Memory B cell (primary cell): ENCODE measurements at places on chromosomes 4 and X.

- peaks cover 3% of the 10 kb centered on the region for H3K4me1 ChIP-seq
- H3K27me3 ChIP-seq = no peaks in the 10 kb centered on the region
- no peaks in the 10 kb centered on the region for H3K36me3 ChIP-seq
- no peak for DNase-seq
- H3K4me3 ChIP-seq = no peak overlapping the region
- H3K27ac ChIP-seq = no peak overlapping the region
Measured at GRCh38 chrX:139826065-139827044, 106.5 kb downstream of the ATP11C start.

- H3K4me1 ChIP-seq = no peaks in the 10 kb centered on the region
- H3K27me3 ChIP-seq = no peaks in the 10 kb centered on the region
- no peak overlapping the region for H3K4me3 ChIP-seq
- H3K36me3 ChIP-seq = peaks cover 18% of the 10 kb centered on the region
Measured at GRCh38 chrX:70253377-70254062, 6.5 kb downstream of the P2RY4 start.

- no peaks in the 10 kb centered on the region for H3K36me3 ChIP-seq
- H3K27me3 ChIP-seq = no peaks in the 10 kb centered on the region
Measured at GRCh38 chr4:172683021-172683420, 485.6 kb upstream of the GALNT7 start.

DNA sequence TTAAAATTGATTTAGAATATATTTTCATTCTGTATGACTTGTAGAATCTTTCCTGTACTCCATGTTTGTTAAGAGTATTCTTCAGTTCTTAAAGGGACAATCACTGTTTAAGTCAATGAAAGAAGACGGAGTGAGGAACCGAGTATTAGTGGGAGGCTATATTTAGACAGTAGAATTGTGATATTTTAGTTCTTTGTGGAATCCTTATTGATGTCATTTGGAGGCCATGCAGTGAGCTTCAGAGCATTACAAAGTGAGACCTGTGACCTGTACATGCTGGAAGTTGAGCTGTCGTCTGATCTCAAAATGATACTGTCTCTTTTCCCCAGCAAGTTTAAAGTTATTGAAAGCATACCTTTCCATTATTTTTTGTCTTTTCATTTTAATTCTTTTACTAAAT is 394.7 kb downstream of the GALNTL6 start:
- DNase-seq = no peak
- H3K4me1 ChIP-seq = peaks cover 7% of the 10 kb centered on the region
- H3K27me3 ChIP-seq = no peaks in the 10 kb centered on the region
- no peak overlapping the region for H3K4me3 ChIP-seq
- no peaks in the 10 kb centered on the region for H3K36me3 ChIP-seq
- no peak overlapping the region for H3K27ac ChIP-seq

DNA sequence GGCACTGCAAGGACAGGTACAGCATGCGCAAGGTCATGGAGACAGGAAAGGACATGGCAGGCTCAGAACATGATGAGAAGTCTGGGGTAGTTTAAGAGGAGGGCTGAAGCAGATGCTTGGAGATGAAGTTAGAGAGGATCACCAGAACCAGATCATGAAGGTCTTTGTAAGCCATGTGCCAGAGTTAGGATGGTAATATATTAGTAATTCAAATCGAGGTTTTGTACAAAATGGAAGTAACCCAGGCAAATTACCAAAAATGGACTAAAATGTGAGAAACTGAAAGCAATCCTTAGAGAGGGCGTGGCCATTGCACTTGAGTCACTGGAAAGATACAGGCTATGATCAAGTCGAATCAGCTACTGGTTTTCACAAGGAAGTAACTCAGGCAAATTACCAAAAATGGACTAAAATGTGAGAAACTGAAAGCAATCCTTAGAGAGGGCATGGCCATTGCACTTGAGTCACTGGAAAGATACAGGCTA is 13.5 kb downstream of the RXFP1 start:
- peaks cover 7% of the 10 kb centered on the region for H3K4me1 ChIP-seq
- no peak overlapping the region for H3K4me3 ChIP-seq

DNA sequence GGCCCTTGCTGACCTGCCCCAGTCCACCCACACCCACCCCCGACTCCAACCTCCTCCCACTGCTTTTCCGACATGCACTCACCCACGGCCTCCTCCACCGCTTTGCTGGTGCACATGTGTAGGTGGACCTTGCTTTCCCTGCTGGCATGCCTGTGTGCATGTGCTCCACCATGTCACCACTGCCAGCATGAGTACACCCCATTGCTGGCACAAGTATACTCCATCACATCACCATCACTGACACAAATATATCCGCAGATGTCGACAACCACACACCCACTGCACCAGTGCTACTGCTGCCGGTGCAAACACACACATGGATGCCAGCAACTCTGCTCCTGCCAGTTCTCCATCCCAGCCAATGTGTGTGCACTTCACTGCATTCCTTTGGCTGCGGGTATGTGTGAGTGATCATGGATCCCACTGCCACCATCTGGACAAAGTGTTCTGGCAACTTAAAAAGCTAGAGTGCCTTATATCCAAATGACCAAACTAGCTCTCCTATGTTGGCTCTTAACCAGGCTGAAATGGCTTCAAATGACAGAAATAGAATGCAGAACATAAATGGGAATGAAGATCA is 1072.3 kb downstream of the RAPGEF2 start:
- no peaks in the 10 kb centered on the region for H3K27me3 ChIP-seq
- DNase-seq = no peak
- H3K36me3 ChIP-seq = no peaks in the 10 kb centered on the region
- H3K27ac ChIP-seq = no peak overlapping the region
- H3K4me1 ChIP-seq = no peaks in the 10 kb centered on the region

- no peak overlapping the region for H3K4me3 ChIP-seq
- H3K27me3 ChIP-seq = no peaks in the 10 kb centered on the region
- no peaks in the 10 kb centered on the region for H3K4me1 ChIP-seq
Measured at GRCh38 chrX:134423606-134424005, 36.4 kb upstream of the HPRT1 start.

- no peak for DNase-seq
- no peak overlapping the region for H3K4me3 ChIP-seq
- no peaks in the 10 kb centered on the region for H3K27me3 ChIP-seq
- no peaks in the 10 kb centered on the region for H3K4me1 ChIP-seq
- no peak overlapping the region for H3K27ac ChIP-seq
Measured at GRCh38 chr4:81432825-81433224, 38.9 kb downstream of the RASGEF1B start.

- H3K27ac ChIP-seq = no peak overlapping the region
- H3K36me3 ChIP-seq = peaks cover 14% of the 10 kb centered on the region
- H3K4me3 ChIP-seq = no peak overlapping the region
- no peak for DNase-seq
- peaks cover 14% of the 10 kb centered on the region for H3K4me1 ChIP-seq
Measured at GRCh38 chrX:31166832-31167231, 95.0 kb upstream of the FTHL17 start.

- no peaks in the 10 kb centered on the region for H3K27me3 ChIP-seq
- peaks cover 55% of the 10 kb centered on the region for H3K4me1 ChIP-seq
- H3K36me3 ChIP-seq = peaks cover 25% of the 10 kb centered on the region
- H3K4me3 ChIP-seq = peak overlapping the region; percentile 75
- peak overlapping the region; percentile 63 for H3K27ac ChIP-seq
- DNase-seq = peak; percentile 35
Measured at GRCh38 chr4:184384056-184384809, 90.1 kb downstream of the IRF2 start.

GRCh38 chrX:19198473-19198872 is 76.2 kb upstream of the ADGRG2 start:
- H3K27me3 ChIP-seq = no peaks in the 10 kb centered on the region
- peaks cover 4% of the 10 kb centered on the region for H3K4me1 ChIP-seq
- no peaks in the 10 kb centered on the region for H3K36me3 ChIP-seq
- H3K4me3 ChIP-seq = no peak overlapping the region

- no peaks in the 10 kb centered on the region for H3K27me3 ChIP-seq
- DNase-seq = no peak
- peaks cover 16% of the 10 kb centered on the region for H3K4me1 ChIP-seq
- peak overlapping the region; percentile 68 for H3K27ac ChIP-seq
Measured at GRCh38 chr4:3201718-3202702, 46.9 kb upstream of the MSANTD1 start.

- H3K4me1 ChIP-seq = peaks cover 24% of the 10 kb centered on the region
- H3K4me3 ChIP-seq = peak overlapping the region; percentile 83
- peak; percentile 90 for DNase-seq
- no peaks in the 10 kb centered on the region for H3K27me3 ChIP-seq
- H3K36me3 ChIP-seq = peaks cover 6% of the 10 kb centered on the region
Measured at GRCh38 chr4:2745981-2746806, 9.9 kb downstream of the TNIP2 start.

- H3K27me3 ChIP-seq = no peaks in the 10 kb centered on the region
- H3K27ac ChIP-seq = no peak overlapping the region
- no peaks in the 10 kb centered on the region for H3K4me1 ChIP-seq
- H3K4me3 ChIP-seq = no peak overlapping the region
- no peaks in the 10 kb centered on the region for H3K36me3 ChIP-seq
- DNase-seq = no peak
Measured at GRCh38 chrX:129093706-129094105, 429.6 kb downstream of the SMARCA1 start.

DNA sequence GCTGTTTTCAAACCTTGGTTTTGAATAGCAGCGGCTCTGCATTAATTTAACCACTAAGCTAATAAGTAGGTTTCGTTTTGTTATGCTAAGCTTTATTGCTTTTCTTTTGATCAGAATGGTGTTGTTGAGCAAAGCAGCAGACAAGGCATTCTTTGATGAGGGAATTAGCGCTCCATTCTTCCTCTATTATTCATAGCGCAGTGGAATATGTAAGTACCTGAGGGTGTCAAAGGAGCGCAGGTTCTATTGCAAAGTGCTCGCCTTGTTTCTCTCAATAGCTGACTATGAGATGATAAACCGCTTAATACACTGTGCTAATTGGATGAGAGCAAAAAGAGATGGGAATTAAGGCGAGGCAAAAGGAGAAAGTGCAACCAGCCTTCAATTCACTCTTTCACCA is 16.3 kb downstream of the ARX start:
- no peak overlapping the region for H3K27ac ChIP-seq
- peaks cover 5% of the 10 kb centered on the region for H3K36me3 ChIP-seq
- H3K4me1 ChIP-seq = peaks cover 7% of the 10 kb centered on the region
- DNase-seq = no peak

DNA sequence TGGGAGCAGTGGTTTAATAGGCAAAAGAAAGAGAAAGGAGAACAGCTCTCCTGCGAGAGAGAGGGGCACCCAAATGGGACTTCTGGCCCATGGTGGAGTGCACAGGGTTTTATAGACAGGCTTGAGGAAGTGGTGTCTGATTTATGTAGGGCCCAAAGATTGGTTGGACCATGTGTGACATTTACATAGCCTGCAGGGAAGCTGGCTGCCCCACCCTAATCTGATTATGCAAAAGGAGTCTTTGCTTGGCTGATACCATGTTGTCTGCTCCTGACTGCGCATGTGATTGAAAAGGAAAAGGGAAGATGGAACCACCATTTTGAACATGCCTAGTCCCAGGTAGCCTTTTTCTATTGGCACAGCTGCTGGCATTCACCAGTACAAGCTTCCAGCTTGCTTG is 100.0 kb upstream of the DIPK2B start:
- H3K27me3 ChIP-seq = peaks cover 2% of the 10 kb centered on the region
- no peak overlapping the region for H3K27ac ChIP-seq
- H3K4me1 ChIP-seq = no peaks in the 10 kb centered on the region
- no peak for DNase-seq
- no peaks in the 10 kb centered on the region for H3K36me3 ChIP-seq

- no peak for DNase-seq
- no peaks in the 10 kb centered on the region for H3K27me3 ChIP-seq
- no peak overlapping the region for H3K27ac ChIP-seq
- H3K4me3 ChIP-seq = no peak overlapping the region
- H3K36me3 ChIP-seq = peaks cover 8% of the 10 kb centered on the region
Measured at GRCh38 chr4:119493419-119493818, 135.2 kb downstream of the PDE5A start.

GRCh38 chr4:3362431-3363287 is 69.8 kb downstream of the RGS12 start:
- H3K36me3 ChIP-seq = peaks cover 3% of the 10 kb centered on the region
- no peak for DNase-seq
- H3K4me3 ChIP-seq = no peak overlapping the region
- no peak overlapping the region for H3K27ac ChIP-seq
- H3K27me3 ChIP-seq = peaks cover 10% of the 10 kb centered on the region

GRCh38 chr4:150581641-150582051 is 305 bp upstream of the MAB21L2 start:
- no peaks in the 10 kb centered on the region for H3K27me3 ChIP-seq
- H3K4me1 ChIP-seq = no peaks in the 10 kb centered on the region
- H3K4me3 ChIP-seq = no peak overlapping the region
- no peak for DNase-seq

DNA sequence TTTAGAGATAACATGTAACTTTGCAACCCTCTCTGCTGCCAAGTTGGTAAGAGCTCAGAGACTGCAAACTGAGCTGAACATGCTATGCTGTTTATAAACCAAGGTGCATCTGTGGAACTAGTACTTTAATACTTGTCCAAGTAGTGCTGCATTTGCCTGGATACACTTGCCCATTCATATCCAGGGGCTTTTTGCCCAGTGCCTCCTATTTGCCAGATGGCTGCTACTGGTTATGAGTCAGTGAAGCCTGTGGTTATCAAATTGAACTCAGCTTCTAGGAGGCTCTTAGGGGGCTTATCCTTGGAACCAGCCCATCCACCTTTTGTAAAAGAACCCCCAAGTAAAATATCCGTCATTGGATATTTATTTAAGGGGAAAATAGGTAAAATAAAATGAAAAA is 79.6 kb downstream of the AFF2 start:
- no peak overlapping the region for H3K27ac ChIP-seq
- no peak overlapping the region for H3K4me3 ChIP-seq
- no peaks in the 10 kb centered on the region for H3K27me3 ChIP-seq
- DNase-seq = no peak

DNA sequence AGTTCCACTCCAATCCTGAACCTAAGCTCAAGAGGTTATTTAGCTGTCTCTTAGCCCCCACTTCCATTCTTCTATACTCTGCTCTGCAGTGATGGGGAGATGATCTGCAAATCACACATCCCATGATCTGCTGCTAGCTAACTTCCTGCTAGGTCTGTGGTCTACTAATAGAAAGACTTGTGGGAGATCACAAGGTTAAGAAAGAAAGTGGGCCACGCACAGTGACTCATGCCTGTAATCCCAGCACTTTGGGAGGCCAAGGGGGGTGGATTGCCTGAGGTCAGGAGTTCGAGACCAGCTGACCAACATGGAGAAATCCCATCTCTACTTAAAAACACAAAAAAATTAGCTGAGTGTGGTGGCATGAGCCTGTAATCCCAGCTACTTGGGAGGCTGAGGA is 471.1 kb upstream of the NWD2 start:
- H3K27me3 ChIP-seq = no peaks in the 10 kb centered on the region
- H3K27ac ChIP-seq = no peak overlapping the region
- DNase-seq = no peak
- no peaks in the 10 kb centered on the region for H3K36me3 ChIP-seq
